ENCODE measurements at places on chromosomes 11 and 22.

DNA sequence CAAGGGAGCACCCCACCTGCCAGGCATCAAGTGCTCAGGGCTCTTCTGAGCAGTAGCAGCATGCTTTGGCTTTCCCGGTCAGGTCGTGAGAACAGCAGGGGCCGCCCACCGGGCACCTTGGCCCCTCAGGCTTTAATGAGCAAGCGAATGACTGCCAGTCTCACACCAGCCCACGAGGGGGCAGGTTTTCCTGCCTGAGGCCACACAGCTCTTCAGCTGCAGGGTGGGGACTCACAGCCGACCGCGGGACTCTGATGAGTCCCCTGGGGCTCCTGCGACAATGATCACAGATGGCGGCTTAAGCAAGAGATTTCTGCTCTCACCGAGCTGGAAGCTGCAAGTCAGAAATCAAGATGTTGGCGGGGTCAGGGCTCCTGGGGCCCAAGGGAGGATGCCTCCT, 14.3 kb upstream of the FGF19 start:
- no peak for DNase-seq

DNA sequence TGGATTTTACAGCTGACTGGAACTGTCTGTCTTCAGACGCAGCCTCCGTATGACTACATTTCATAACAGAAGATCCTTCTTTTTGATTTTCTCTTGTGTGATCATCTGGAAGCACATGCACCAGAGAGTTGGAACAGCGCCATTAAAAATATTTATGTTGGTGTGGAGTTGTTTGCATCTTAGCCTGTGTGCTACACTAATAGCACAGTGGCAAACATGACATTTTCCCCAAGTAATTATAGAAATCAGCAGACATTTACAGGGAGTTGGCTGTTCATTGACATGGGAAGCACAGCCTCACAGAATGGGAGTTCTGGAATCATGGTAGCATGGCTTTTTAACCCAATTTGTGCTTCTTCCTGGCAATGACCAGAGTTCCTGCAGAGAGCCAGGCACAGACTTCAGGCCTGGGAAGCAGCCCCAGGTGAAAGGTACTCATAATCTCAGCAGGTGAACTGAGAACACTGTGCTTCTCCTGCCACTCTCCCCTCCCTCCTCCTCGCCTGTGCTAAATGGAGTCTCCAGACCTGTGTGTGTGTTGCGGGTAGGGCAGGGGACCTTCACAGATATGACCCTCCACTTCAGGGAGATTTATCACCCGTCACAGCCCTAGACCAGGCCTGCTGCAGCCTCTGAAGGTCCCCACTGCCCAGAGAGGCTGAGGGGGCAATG, 82.8 kb upstream of the PLET1 start:
- DNase-seq, result no peak

DNA sequence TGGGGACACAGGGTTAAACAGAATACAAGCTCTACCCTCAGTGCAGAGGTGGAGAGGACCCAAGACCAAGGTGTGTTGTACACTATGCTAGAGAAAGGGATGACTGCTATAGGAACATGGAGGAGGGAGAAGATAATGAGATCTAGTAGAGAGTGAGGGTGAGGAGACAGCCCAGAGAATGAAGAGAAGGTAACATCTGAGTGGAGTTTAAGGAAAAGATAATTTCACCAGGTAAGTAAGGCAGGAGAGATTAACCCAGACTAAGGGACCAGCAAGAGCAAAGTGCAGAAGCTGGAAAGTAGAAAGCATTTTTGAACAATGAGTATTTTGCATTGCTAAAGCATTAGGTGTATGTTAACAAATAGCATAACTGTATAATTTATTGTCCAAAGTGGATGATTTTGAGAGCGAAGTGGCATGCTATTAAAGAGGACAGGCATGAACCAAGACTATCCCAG, 128.8 kb downstream of the RASSF10 start:
- no peak for DNase-seq

DNA sequence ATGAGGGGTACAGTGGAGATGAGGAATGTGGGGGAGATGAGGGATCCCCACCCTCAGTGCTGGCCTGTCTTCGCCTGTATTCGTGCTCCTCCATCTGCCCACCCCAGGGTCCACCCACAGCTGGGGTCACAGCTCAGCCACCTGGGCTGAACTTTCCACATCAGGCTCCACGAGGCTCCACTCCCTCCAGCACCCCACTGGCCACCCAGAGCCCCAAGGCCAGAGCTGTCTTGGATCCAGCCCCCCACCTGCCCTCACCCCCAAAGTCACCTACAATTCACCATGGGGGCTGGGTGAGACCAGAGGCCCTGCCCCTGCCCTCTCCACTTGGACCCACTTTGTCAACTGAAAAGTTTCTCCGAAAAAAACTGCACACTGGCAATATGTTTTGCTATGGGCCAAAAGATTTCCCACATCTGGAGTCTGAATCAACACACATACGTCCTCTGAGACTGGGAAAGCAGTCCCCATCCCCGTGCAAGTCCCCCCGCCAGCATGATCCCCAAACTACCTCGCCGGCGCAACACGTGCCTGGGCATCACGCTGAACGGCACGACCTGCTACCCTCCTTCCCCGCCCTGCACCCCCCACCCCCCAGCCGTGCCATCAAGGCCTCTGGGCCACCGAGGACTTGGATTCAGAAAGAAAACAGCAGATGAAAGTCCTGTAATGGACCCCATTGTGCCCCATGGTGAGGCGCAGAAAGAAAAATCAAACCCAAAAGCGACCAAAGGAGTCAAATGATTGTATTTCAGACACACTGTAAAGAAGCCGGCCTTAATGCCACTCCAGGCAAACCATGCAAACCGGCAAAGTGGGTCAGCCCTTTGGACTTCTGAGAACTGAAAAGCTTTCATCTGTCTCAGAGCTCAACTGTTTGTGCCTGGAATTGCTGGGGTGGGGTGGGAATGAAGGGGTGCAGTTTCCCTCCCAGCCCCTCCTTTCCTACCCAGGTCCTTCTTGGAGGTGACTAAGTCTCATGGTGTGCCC, 16.5 kb upstream of the GAL start:
- no peak for DNase-seq

DNA sequence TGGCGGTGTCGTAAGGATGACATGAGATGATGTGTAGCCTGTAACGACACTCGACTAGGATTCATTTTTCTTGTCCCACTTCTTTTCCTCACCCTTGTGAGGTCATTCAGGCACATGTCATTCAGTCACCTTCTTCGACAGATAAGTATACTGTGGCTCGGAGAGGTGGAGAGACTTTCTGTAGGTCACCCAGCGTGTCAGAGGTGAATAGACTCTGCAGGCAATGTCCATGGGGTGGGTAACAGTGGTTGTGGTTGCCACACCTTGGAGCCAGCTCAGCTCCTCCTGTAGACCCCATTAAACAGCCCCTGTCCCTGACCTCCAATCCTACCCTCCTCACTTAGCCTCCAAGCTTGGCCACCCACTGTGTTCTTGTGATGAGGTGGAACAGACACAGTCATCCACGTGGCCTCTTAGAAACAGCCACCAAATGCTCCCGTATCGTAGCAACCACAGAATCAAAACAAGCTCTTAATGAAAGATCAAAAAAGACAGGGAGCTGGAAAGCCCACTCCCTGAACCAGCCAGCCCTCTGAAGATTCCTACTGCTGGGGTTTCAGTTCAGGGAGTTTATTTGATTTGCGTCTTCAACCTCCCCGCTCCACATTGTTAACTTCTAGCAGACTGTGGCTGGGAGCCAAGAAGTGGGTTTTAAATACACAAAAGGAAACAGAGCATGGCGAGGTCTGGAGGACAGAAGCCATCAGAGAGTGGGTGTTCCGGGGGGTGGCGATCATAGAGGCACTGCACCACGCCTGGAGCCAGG, 89.0 kb upstream of the GRK3 start:
- DNase-seq, result no peak

GRCh38 chr11:34251589-34251980, 106.2 kb downstream of the ABTB2 start:
- DNase-seq, result no peak

DNA sequence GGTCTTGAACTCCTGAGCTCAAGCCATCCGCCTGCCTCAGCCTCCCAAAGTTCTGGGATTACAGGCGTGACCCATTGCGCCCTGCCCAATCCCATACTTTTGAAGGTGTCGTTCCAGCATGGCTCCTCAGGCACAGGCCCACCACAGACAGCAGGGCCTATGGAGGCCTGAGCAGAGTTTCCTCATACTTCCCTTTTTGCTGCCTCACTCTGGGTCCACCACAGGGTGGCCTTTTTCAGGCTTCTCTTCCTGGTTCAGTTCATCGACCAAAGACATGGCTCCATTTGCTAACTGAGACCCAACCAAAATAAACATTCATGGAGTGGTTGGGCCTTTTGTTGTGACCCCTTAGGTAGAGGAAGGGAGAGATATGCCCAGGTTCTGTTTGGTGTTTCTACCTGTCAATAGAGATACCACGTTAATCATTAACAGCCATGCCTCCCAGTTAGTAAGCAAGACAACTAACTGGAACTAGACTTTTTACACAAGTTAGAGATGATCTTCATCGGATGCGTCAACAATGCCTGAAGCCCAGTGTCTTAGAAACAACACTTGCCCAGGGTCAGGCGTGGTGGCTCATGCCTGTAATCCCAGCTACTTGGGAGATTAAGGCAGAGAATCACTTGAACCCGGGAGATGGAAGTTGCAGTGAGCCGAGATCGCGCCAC, 35.1 kb downstream of the TRIOBP start:
- no peak for DNase-seq

- no peak for DNase-seq
Measured at GRCh38 chr22:43550672-43551071, 138.9 kb downstream of the MPPED1 start.

GRCh38 chr22:24087071-24087795, 76.1 kb downstream of the CABIN1 start:
- DNase-seq, result no peak
